ENCODE measurements at places on chromosomes 1 and 21.

DNA sequence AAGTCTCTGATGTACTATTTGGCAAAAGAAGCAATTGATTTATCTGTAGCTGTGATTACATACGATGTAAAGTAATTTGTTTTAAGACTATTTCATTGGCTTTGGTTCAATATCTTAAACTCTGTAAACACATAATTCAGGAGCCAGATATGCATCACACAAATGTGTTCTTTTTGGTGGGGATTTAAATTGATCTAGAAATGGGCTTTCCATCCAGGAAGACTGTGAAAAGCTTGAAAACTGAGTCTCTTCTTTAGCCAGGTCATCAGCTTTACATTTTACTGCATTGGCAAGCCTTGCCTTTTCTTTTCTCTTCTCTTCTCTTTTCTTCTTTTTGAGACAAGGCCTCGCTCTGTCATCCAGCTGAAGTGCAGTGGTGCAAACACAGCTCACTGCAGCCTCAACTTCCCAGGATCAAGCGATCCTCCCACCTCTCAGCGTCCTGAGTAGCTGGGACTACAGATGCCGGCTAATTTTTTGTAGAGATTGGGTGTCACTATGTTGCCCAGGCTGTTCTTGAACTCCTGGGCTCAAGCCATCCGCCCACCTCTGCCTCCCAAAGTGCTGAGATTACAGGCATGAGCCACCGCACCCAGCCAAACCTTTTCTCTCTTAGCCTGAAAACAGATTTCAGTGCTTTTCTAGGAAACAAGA lies 1.4 kb downstream of the RCAN3 start:
- DNase-seq = no peak

- DNase-seq = no peak
These were observed 28.9 kb downstream of the OLFM3 start for GRCh38 chr1:101967871-101968270.

DNA sequence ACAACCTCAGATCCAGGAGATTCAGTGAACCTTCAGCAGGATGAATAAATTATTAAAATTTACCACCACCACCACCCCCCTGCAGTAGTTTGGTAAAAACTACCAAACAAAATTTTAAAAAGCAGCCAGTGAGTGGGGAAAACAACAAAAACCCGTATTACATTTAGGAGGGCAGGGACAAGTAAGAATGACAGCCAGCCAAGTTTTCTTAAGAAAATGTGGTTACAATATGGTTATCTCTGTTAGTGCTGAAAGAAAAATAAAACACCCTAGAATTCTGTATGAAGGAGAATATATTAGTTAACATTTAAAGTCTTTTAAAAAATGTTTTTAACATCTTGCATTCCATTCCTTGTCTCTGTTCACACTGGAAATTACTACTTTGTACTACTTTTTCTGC lies 14.7 kb downstream of the CD46 start:
- DNase-seq = no peak

GRCh38 chr21:35791541-35792325 lies 268.6 kb downstream of the SETD4 start:
- DNase-seq = no peak

- DNase-seq = no peak
These were observed 256.9 kb upstream of the DPYD start for GRCh38 chr1:98177751-98178150.

DNA sequence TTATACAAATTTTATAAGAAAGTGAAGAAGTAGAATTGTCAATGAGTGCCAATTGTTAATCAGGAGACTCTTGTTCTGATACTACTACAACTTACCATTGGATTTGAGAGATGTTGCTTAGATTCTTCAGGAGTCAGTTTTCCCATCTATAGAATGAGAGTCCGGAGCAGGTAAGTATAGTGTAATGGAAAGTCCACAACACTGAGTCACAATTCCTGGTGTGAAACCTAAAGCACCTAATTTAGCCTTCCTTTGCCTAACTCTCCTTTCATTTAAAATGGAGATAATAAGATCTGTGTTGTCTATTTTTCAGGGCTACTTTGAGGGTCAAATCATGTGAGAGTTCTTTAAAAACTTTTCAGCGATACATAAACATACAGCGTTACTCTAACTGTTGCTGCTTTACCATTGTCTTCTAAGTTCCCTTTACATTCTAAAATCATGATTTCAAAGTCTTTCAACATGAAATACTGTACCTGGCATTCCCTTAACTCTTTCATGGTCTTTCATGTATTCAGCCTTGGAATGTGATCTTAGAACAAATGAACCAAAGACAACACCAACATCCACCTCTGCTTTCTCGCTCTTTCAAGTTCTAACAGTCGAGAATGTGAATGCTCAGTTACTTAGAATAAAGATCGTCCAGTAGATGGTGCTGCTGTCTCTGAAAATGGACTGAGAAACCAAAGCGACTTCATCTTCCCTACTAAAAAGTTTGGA lies 90.9 kb downstream of the SLC30A10 start:
- no peak for DNase-seq

All from CD4-positive, alpha-beta T cell treated with Interleukin-6 at 100 ng/mL for 8 hours (primary cell).